Hypothalamus (tissue), 51 donors: ENCODE measurements at places on chromosomes 4 and X.

DNA sequence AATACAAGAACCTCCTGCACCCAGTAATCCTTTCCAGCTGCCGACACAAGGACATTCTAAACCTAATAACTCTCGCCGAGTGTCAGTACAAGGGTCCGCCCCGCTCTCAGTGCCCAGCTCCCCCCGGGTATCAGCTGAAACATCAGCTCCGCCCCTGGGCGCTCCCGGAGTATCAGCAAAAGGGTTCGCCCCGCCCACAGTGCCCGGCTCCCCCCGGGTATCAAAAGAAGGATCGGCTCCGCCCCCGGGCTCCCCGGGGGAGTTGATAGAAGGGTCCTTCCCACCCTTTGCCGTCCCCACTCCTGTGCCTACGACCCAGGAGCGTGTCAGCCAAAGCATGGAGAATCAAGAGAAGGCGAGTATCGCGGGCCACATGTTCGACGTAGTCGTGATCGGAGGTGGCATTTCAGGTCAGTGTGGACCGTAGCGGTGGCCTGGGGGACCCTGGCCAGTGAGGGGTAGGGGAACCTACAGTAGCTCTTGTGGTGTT is at the start of gene MAOA:
TSS of gene MAOA (plus strand) at position 295 of the 490 bp plus-strand sequence. CDS start at position 338, 43 bp downstream.
- DNase-seq: peak; percentile 13

GRCh38 chr4:11566444-11567022 is 137.8 kb upstream of the HS3ST1 start:
- DNase-seq: no peak

DNA sequence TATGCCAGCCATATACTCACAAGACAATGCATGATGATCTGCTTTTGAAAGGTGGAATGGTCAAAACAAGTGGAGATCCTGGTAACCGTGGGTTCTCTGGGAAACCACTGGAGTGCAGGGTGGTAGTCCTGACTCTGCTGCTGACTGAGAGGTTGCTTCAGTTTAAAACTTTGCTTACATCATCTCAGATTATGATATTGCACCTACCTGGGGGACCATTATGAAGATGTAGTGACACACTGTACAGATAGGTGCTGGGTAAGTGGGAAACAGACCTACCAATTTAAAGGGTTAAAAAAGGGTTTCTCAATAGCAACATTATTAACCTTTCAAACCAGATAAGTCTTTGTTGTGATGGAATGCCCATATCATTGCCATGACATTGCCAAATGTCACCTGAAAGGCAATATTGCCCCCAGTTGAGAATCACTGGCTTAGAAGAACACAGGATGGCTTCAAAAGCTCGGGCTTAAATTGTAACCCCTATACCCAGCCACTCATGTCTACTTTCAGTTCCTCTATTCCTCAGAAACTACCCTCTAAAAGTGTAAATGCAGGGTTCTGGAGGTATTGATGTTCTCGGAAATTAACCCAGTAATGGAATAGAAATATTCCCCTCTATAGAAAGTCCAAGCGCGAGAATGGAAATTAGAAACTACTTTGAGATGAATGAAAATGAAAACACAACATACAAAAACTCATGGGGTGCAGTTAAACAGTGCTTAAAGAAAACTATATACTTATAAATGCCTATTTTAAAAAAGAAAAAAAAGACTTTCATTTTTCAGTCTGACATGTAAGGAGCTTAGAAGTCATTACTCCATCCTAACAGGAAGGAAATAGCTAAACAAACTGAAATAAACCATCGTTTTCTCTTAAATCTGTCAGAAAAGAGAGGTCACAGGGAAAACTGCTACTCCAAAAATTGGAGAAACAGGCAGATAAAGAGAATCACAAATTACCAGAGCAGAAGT is 65.8 kb downstream of the ARHGEF6 start:
- no peak for DNase-seq

GRCh38 chr4:140185412-140186081 is 31.6 kb upstream of the MAML3 start:
- no peak for DNase-seq
